ENCODE measurements at places on chromosomes 1 and 21.

DNA sequence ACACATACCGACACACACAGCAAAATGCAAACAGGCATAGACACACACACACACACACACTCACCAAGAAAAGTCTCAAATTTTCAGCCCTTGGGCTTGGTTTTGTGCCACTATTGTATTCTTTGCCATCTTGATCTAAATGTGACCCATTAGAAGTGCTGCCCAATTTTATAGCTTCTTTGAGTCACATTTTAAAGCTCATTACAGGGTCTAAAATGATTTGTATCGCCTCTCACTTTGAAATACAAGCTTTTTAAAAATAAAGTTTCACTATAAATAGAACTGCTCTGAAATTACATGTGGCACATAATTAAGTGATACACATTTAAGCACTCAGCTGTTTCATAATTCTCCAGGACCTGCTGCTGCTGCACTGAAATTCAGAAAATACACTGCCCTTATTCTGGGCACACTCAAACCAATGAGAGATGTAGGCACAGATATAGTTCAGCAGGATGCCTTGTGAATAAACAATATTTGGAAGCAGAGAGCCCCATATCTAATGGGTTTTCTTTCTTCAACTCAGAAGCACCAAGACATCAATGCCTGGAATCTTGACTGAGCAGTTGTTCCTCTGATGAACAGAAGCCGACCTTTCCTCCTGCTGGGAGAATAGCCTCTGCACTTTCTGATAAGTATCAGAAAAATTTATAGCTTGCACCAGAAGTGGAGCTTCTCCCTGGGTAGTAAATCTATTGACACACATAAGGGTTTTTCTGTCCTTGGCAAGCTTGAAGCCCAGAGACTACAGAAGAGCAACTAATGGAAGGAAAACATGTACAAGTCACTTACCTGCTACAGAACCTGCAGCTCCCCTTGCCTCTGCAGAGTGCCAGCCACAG, 37.0 kb upstream of the PLPPR4 start:
- DNase-seq = no peak

DNA sequence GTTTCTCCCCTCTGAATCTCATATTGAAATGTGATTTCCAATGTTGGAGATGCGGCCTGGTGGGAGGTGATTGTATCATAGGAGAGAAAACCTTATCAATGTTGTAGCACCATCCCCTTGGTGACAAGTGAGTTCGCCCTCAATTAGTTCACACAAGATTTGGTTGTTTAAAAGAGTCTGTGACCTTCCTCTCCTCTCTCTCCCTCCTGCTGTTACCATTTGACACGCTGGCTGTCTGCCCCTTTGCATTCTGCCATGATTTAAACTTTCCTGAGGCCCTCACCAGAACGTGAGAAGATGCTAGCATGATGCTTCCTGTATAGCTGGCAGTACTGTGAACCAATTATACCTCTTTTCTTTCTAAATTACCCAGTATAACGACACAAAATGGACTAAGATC, 730.9 kb upstream of the PRMT6 start:
- no peak for DNase-seq

- peak; percentile 24 for DNase-seq
Observed at GRCh38 chr1:67214420-67215174, 48.3 kb downstream of the IL23R start.

DNA sequence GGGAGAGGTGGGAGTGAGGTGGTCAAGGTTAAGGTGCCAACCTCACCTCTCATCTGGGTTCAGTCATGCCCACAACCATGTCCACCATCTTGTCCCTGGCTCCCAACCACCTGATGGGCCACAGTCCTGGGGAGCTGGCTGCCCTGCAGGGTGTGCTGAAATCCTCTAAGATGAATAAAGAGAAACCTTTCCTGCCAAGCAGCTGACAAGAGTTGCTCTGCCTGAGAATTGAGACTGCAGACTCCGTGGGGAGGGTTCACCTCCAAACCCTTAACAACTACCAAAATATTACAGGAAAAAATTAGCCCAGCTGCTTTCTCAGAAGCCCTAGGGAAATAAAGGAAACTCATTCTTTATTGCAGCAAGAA, 15.2 kb upstream of the FGR start:
- DNase-seq = no peak

DNA sequence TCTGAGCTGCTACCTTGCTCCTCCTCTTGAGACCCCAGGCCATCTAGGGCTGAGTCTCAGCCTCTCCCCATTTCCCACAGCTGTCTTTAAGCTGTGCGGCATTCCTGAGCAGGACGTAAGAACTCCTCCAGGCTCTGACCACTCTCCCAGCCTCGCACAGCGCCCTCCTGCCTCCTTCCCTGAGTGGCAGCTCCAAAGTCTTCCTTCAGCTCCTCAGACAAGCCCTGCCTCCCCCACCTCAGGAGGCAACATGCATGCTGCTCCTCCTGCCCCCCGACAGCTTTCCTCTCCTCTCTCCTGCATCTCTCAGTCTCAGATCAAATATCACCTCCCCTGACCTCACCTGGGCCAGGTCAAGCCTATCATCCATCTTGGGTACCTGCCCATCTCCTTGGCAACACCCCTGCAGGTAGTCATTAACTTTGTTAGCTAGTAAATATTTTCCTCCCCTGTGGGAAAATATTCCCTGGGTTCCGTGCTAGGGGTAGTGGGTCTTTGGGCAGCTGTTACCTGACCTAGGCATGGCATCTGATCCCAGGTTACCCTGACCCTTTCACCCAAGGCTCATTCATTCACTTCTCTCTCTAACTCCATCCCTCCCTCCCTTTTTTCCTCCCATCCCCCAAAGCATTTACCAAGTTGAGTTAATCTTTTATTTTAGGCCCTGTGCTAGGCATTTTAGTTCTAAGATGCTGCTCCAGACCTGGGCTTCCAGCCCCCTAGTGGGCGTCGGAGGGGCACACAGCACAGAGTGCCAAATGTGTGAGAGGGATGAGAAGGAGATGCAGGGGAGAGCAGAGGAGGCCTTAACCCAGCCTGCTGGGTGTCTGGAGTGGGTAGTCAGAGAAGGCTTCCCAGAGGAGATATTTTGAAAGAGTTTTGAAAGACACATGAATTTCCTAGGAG, 419.9 kb downstream of the PTPRU start:
- DNase-seq = no peak

Data from A549 (cell line).